ENCODE measurements at places on chromosomes 1 and 21. TPM values are rescaled to one million over a fixed set of nuclear protein-coding genes. Genes with fewer than 3 reads are reported as not detected.

DNA sequence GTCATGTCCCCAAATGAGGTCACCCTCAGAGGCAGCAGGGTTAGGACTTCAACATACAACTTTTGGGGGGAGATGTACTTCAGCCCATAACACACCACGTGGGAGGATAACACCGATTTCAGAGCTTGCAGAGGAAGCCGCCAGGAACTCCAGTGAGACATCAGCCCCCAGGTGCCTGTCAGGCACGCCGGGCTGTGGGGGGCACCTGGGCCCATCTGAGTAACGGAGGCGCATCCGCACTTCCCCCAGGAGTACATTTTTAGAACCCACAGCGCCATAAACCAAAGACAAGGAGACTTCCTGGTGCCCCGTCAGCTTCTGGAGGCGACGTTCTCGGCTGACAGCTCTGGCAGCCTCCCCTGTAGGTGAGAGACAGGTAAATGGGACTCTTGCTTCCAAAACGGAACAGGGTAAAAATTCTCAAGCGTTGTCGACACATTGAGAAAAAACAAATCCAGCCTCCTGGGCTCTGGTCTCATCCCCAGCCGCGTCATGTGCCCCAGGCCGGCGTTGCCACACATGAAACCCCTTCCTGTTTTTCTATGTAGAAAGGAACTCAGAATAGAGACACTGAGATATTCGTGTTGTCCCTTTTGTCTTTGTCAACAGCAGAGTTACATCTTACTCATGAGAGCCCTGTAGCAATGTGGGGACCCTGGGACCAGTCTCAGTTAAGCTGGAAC lies 93.3 kb downstream of the PDE9A start:
- peak; percentile 93 for DNase-seq

- DNase-seq, result no peak
These were observed 7.0 kb downstream of the IL12RB2 start for GRCh38 chr1:67314696-67315095.

DNA sequence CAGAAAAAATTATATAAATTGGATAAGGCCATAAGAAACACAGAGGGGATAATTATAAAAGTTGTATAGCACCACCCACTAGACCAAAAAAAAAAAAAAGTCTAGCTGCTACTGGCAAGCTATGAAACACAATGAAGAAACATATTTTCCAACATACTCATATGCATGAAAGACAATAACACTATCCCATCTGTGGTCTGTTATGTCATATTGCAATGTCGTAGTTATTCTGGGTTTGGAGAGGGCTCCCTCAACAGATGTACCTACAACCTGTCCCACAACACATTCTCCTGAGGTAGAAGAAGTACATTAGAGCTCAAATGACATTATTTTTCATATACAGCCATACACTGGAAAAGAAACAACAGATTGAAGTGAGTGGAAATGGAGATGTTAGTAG lies 517.6 kb upstream of the ADGRL4 start:
- DNase-seq, result no peak

DNA sequence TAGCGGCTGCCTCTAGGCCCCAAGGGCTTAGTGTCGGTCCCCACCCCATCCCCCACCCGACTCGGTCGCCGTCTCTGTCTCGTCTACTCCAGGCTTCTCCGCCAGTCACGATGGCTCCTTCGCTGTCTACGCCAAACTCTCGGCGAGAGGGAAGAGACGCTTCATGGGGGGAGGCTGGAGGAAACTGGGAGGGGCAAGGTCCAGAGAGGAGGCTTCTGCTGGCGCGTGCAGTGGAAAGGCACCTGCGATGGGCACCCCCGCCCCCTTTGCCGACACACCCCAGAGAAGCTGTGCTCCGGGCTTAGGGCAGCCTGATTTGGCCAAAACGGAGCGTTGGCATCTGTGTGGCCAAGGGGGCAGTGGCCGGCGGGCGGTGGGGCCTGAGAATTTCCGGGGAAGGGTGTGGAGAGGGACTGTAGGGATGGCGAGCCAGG lies 1.2 kb upstream of the CSMD2 start:
- no peak for DNase-seq

GRCh38 chr1:248849637-248850036 lies 9.2 kb downstream of the ZNF692 start:
- DNase-seq, result no peak

DNA sequence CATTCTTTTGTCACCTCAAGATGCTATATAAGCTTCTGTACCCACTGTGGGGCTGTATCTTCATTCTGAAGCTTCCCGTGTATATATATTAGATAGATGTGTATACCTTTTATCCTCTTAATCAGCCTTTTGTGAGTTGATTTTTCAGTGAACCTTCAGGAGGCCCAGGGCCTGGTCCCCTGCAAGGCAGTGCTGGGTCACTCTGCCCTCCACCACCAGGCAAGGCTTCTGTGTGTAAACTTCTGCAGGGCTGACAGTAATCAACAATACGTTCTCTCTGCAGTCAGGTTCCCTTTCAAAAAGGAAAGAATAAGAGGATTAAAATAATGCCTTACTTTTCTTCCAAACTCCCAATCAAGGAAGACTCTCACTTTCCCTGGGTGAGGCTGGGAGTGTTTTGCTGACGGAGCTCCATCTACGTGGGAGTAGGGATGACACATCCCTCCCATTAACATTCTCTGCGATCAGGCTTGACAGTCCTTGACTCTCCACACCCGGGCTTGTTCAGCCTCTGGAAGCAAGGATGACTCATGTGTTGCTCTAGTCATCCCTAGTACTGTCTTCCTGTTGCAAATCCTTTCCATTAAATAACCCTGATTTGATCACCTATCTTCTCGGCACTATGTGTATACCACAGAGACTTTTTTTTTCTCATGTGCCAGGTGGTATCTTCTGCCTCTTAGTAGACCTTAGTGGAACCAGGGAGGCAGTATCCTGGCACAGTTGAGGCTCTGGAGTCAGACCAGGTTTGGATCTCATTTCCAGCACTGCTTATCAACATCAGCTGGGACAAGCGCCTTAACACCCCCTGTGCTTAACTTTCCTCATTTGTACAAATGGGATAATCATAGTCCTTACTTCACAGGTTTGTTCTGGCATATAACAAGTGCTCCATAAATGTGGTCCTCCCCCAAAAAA lies 70.3 kb upstream of the KCNK1 start:
- no peak for DNase-seq

DNA sequence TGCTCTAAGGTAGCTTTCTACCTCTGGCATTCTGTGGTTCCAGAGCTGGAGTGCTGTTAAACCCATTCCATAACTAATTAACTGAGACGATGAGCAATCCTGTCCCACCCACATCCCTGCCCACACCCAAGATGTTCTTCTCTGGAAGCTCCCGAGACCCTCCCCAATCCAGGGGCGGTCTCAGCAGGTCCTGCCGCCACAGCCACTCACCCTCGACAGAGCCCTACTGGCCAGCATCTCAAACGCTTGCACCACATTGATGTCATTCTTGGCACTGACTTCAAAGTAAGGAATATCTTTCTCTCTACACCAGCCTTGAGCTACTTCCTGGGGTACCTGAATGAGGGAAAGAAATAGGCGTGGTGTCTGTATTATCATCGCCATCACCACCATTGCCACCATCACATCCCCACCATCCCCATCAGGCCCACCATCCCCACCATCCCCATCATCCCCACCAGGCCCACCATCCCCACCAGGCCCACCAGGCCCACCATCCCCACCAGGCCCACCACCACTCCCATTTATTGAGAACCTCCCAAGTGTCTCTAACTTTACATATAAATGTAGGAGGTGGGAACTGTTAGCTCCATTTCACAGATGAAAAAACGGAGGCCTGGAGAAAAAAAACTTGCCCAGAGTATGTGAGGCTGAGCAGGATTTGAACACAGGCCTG lies 17.7 kb downstream of the RAB7B start:
- no peak for DNase-seq

DNA sequence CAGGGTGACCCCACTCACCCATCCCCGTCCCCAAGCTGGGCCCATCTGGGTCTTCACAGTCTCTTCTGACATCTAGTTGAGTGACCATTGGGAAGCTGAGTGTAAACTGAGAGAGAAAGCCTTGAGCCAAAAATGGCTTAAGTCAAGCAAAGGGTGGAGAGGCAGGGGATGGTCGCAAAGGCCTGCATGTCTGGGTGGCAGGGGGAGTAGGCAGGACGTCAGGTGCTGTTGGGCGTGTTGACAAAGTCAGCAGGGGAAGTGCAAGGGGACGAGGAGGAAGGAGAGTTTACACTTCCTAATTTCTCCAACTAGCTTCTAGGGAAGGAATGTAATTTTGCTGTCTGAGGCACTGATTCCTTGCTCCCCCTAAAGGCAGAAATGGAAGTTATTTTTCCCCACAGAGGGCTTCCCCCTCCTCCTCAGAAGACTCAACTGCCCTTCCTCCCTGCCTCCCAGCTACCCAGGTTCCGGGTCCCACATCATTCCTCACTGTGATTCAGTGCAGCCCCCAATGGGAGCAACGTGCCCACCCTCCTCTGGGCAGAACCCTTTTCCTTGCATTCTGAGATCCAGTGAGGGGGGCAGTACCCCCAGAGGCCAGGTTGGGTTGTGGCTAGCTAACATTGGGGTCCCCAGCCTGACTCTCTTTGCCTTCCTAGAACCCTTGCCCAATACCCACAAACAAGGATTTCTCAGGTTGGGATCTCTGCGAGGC lies 1.2 kb upstream of the ADORA1 start:
- DNase-seq, result no peak

The KIF17 gene
- 3.2 TPM for total RNA-seq

The RAB3B gene
- not detected for total RNA-seq

The FHAD1 gene
- 0.43 TPM for total RNA-seq
